ENCODE measurements at places on chromosomes 2 and 18.

- peak; percentile 40 for DNase-seq
Observed at GRCh38 chr2:130864830-130865800, 28.4 kb downstream of the ARHGEF4 start.

DNA sequence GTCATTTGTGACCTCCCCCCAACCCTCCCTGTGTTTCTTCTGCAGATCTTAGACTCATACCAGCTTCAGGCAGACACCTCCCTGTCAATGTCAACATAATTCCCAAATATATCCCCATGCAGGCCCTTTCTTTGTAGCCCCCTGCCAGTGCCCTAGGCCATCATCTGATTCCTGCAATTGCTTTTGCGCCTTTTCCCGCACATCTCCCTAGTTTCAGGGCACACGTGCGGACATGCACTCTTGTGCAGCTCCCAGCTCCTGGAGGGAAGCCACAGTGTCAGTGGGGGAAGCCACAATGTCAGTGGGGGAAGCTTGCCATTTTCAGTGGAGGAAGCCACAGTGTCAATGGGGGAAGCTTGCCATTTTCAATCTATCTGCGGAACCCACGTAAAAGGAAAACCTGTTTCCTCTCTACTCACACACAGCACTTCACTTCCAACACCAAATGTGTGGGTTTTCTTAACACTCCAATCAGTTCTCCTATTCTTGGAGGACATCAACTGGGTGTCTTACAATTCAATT is 256.4 kb downstream of the ACKR3 start:
- no peak for DNase-seq

- peak; percentile 75 for DNase-seq
Observed at GRCh38 chr18:74896390-74896991, 298.8 kb downstream of the ZNF407 start.

- DNase-seq = no peak
Observed at GRCh38 chr2:111710085-111710484, 173.9 kb downstream of the ANAPC1 start.

DNA sequence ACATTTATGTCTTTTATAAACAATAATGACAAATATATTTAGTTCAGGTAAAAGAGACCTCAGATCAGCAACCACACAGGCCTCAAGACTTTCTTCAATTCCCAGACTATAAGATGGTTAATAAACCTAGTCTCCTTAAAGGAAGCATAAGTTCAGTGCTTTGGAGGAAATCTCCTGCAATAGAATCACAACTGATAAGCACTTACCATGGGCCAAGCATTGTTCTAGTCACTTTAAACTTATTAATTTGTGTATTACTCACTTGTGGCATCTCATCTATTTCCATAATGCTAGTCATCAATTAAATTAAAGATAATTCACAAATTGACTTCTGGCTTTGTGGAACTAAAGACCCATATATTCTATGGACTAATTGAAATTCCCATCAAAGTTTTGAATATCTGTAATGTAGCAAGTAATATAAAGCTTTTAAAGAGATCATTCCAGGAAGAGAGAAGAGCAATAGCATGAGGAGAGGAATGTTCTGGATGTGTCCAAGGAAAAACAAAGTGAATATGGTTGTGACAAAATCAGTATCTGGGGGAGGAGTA is 42.2 kb downstream of the COL3A1 start:
- no peak for DNase-seq

GRCh38 chr18:64380117-64380516 is 231.2 kb upstream of the LINC00305 start:
- DNase-seq = no peak

DNA sequence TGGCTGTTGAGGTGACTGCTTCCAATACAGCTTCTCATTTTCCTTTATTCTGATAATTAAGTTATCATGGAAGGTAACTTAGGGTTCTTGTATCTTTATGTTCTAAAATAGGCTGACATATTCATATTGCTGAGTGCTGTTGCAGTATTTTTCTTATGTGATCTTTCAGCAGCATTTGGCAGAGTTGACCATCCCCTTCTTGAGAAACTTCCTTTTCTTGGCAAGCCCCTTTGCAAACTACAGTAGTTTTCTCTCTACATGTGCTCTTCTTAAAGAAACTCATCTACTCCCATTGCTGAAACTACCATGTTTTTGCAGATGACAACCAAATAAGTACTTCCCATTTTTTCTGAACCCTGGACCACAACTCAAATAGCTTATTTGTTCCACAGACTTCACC is 476.5 kb upstream of the TRIB2 start:
- DNase-seq = no peak

- peak; percentile 16 for DNase-seq
Observed at GRCh38 chr2:239596253-239596652, 195.4 kb upstream of the HDAC4 start.

GRCh38 chr2:240136671-240137292 is 677 bp upstream of the COPS9 start:
- no peak for DNase-seq

GRCh38 chr2:15187702-15188101 is 373.4 kb downstream of the NBAS start:
- no peak for DNase-seq

GRCh38 chr18:62523631-62524439 is 1.0 kb downstream of the ZCCHC2 start:
- DNase-seq = peak; percentile 77

DNA sequence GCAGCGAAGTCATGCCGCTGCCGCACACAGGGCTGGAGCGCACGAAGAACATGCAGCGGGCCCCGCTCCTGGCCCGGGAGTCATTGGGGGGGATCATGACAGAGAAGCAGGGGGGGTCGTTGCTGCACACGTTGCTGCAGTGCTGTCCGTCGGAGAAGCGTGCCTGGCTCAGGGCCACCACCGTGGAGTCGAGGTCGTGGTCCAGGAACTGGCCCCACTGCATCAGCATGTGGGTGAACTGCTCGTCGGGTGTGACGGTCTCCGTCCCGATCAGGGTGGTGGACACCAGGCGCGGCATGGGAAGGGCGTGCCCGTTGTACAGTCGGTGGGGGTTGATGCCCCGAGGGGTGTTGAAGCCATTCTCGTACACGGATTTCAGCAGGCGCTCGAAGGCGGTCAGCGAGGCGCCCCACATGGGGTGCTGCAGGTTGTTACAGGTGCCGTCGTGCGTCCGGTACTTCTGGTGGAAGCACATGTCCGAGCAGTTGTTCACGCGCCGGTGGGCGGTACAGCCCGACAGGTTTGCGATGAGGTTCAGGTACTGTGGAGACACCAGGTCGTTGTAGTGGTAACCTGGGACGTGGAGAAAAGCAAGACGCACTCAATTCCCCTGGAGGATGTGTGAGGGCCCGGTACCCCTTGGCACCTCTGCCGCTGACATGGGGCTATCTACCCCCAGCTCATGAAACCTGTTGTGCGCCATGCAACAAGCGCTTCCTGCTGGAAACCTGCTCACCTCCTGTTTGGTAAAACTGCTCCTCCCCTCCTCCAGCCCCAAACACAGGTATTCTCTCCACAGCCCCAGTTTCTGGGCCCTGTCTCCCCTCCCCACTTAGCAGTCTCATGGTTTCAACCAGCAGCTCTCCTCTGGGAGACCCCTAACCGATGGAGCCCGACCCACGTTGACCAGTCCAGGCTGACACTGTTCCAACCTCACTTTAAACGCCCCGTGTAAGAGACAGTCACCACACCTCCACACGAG is 94.9 kb downstream of the PXDN start:
- DNase-seq = no peak

DNA sequence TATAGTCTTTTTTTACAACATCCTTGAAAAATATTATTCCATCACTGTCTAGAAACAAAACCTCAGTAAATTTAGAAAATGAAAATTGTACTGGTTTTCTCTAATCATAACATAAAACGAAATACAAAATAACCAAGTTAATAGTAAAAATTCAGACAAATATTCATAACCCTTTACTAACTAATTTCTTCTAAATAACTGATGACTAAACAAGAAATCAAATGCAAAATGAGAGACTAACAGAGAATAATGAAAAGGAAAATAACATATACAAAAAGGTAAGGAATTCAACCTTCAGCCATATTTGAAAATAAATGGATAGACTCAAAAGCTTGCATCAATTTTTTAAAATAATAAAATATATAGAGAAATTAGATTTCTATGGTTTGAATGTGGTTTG is 18.6 kb upstream of the ETAA1 start:
- DNase-seq = no peak

GRCh38 chr2:138110453-138111083 is 146.3 kb downstream of the HNMT start:
- no peak for DNase-seq

DNA sequence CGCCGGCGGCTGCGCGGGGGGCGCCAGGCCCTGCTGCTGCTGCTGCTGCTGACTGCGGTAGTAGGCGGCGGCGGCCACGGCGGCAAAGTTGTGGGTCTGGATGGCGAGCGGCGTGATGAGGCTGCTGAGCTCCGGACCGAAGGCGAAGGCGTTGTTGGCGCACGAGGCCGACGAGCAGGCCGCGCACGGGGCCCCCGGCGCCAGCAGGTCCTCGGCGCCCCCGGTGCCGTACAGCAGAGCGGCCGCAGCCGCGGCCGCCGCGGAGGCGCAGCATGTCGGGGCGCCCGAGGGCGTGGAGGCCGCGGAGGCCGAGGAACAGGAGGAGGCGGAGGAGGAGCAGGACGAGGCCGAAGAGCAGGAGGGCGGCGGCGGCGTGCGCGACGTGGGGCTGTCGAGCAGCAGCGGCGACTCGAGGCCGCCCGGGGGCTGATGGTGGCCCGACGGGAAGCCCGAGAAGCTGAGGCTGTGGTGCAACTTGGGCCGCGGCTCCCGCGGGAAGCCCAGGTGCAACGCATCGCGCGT is 1.8 kb downstream of the ZFP36L2 start:
- DNase-seq = peak; percentile 68

DNA sequence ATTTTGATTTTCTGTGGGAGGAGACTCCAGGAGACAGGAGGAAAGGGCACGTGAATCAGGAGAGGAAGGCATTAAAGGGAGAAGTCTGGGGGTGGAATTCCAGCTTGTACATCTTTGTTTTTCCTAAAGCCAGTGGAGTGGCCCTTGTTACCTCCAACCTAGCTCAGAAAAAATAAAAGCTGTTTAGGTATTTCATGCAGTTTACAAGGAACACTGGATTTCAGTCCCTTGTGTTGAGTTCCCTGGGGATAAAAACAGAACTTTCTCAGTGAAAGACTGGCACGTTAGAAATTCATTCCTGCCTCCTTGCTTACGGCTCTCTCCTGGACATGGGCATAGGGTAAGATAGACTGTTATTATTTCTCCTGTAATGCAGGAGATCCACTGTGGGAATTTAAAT is 170.2 kb downstream of the ZEB2 start:
- peak; percentile 67 for DNase-seq

DNA sequence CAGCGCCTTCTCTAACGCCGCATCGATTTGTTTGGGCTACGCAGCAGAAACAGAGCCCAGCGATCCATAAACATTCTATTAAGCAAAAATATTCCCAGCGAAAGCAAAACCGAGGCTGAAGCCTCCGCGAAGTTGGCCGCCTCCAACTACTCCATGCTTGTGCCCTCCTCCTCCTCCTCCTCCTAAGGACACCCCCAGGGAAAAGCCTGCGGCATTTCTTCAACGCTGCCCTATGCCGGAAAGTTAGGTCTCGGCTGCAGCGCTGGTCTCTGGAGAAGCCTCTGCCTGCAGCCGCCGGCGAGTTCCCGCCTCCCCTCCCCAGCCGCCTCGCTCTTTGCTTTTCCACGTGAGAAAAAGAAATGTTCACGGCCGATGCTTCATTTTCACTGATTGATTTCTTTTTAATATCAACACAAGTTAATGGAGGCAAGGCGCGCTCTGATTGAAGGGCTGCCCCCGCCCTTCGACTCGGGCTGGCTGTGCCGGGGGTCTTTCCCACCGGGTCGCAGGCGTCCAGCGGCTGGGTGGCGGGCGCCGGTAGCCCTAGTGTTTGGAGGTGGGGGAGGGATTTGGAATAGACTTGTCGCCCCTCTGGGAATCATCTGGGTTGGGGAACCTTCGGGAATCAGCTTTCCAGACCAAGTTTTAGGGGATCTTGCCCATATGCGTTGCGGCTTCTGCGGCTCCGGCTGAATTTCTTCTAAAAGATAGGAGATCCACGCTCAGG is 3.9 kb downstream of the NRP2 start:
- peak; percentile 70 for DNase-seq

DNA sequence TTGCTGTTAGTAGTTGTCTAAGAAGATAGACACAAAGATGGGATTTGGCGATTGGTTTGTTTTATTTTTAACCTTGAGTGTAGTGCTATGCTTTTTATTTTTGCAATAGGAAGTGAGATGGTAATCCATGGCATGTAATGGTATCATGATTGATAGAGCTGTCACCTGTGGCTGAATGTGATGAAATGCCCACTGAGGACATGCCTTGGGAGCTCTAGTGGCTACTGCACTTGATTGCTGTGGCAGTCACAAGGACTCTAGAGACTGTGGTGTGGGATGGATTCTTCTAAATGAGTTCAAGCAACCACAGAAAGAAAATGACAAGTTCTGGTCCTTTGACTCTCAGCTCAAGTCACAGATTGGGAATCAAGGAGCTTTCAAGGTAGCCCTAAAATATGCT is 139.4 kb downstream of the CYRIA start:
- no peak for DNase-seq

DNA sequence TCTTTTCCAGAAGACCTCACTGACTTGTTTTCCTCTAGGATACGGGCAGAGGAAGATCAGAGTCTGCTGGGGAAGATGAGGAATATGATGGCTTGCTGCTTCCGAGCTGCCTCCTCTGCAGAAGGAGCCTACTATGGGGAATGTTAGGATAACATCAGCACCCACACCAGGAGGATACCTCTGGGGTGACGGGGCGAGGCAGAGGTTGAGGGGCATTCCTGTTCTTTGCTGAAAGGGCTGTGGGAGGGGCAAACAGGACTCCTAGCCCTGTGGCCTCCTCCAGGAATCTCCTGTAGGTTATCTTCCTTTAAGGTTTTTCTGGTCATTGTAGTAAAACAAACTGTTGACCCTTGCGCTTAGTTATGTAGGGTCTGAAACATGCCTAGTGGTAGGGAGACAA is 102.5 kb downstream of the CRIM1 start:
- DNase-seq = peak; percentile 58

DNA sequence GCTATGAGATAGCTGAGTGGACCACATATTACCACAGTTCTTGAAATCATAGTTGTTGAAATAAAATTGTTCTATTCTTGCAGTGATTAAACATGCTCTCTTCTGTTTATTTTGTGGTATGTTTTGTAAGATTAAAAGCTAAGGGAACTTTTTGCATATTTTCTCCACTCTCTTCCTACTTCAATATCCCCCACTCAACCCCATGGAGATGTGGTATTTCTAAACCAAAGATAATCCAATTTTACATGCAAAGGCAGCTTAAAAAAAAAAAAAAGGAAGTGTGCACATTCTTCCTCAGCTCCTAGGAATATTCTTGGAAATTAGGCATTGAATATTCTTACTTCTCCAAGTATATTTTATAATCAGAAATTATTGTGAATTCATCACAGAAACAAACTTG is 15.0 kb upstream of the PAX3 start:
- DNase-seq = no peak

DNA sequence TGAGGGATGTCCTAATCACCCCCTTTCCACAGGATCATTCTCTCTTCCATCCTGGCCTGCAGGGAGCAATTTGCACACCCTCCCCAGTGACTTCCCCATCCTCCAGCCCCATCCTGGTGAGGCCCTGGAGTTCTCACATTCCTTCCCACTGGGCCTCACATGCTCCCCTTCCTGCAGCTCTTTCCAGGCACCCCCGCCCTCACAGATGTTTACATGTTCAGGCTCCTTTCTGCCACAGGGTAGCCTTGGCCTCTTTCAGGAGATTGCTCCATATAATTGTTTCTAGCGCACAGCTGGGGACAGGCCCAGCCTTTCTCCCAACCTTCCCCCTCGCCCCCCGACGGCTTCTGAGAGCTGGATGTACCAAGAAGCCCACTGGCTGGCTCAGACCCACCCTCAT is 288.4 kb upstream of the TRIB2 start:
- DNase-seq = peak; percentile 66

- peak; percentile 54 for DNase-seq
Observed at GRCh38 chr2:15647622-15648590, 56.2 kb downstream of the DDX1 start.

Measured in mesendoderm (in vitro differentiated cells).